Astrocyte of the spinal cord (primary cell): ENCODE measurements at places on chromosomes 6 and 20.

DNA sequence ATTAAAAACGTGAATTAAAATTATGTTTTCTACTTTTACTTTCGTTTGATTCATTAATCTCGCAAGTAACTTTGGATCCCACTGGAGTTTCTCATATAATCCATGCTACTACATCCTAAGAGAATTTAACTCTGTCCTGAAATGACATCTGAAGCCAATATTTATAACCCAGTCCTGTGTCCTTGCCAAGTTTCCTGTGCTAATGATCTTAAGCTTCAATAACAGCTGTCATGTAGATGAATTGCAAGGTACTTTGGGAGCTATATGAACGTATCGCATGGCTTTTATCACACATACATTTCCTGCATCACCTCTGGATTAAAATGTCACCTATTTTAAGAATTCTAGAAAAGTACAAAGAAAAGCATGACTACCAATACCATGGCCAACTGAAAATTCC is 833.8 kb upstream of the CITED2 start:
- DNase-seq: no peak

DNA sequence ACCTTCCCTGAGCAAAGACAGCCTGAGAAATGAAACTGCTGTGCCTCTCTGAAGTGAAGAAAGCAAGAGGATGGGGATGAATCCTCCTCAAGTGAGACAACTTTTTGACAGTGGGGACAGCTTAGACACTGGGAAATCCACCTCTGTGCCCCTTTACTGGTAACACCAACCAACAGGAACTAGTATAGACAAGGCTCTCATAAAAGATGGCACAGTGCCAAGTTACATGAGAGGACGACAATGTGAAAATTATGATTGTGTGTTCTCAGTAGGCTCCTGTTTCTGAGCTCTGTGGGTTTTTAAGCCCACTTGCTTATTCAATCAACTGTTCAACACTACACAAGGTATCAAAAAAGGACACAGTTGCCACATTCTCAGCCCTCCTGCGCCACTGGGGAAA is 41.6 kb upstream of the LYRM2 start:
- DNase-seq: no peak

GRCh38 chr6:40894962-40895799 is 143.8 kb downstream of the UNC5CL start:
- DNase-seq: peak; percentile 39

DNA sequence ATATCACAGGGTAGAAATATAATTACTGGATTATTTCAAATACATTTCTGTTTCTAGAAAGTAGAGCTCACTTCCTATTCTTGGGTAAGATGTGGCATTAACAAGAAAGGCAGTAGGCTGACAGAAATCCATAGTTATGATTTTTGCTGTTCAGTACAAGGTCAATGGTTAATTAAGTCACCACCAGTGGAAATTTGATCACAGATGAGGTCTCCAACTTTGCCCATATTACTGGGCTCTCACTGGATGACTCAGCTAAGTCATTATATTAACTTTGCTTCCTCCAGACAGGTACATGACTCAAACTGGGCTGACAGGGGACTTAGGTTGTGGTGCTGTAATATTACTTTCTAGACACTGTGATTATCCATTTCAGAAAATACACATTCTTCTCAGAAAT is 212.4 kb downstream of the GRIK2 start:
- DNase-seq: peak; percentile 13

- DNase-seq: no peak
Observed at GRCh38 chr6:154202339-154202738, 154.3 kb downstream of the IPCEF1 start.

GRCh38 chr6:4698901-4699659 is 77.1 kb upstream of the CDYL start:
- DNase-seq: peak; percentile 15

- no peak for DNase-seq
Observed at GRCh38 chr20:49284818-49285217, 7.0 kb upstream of the ZNFX1 start.

- peak; percentile 45 for DNase-seq
Observed at GRCh38 chr20:45963059-45964005, 8.7 kb downstream of the ZNF335 start.

DNA sequence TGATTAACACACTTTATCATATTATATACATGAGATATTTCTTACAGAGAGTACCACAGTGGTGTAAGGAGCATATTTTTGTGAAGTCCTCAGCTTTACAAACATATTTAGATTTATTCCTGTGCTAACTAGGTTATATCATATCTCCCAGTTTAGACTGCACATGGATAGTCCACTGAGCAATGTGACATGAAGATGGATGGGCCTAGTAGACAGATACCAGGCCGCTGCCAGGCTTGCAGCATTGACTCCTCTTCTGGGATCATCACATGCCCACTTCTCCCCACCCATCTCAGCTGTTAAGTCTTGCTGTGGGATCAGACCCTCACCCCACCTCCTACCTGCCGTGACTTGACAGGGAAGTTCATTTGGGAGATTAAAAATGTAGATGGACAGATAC is 95.8 kb downstream of the SLX4IP start:
- no peak for DNase-seq

DNA sequence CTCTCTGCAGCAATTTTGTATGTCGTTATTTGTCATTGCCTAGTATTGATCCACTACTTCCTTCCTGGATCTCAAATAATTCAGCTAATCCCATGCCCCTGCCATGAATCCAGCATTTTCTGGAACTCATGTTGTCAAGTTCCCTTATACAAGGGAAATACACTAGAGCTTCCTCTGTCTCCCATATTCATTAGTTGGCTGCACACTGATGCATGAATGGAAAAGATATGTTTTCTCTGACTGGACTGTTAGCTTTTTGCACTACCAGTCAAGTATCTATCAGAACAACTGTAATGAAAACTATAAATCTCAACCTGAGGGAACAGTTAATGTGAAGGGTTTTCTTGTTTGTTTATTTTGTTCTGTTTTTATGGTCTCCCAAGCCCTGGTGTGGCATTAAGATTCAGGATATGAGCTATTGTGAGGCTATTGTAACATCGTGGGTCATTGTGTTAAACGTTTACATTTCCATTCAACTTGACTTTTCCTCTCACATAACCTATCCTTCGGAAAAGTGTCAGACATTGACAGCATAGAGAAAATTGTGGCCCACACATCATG is 102.5 kb upstream of the FAM8A1 start:
- no peak for DNase-seq

GRCh38 chr6:161828355-161828754 is 554.5 kb upstream of the AGPAT4 start:
- DNase-seq: no peak

GRCh38 chr6:137093183-137094069 is 48.7 kb upstream of the IL20RA start:
- no peak for DNase-seq

DNA sequence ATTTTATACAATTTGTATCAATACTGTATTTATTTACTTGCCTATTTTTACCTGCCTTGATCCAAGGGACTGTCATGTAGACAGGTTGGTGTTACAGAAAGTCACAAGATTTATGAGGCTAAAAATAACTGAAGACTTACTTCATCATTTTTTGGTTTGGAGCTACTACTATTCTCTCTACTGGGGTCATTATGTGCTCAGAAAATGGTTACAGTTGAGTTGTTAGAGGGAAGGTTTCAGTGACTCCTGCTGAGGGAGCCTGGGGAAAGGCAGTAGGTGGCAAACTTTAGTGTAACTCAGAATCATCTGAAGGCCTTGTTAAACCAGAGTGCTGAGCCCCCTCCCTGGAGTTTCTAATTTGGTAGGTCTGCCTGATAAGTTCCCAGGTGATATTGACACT is 118.8 kb downstream of the TINAG start:
- no peak for DNase-seq

- peak; percentile 35 for DNase-seq
Observed at GRCh38 chr6:68134796-68135195, 500.3 kb upstream of the ADGRB3 start.

- DNase-seq: no peak
Observed at GRCh38 chr20:59827138-59828056, 106.0 kb downstream of the SYCP2 start.

DNA sequence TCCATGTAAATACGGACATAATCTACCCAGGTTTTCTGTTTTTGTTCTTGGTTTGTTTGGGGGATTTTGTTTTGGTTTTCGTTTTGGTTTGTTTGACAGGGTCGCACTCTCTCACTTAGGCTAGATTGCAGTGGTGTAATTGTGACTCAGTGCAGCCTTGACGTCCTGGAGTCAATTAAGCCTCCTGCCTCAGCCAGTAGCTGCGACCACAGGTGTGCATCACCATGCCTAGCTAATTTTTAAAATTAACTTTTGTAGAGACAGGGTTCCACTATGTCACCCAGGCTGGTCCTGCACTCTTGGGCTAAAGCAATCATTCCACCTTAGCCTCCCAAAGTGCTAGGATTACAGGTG is 37.8 kb upstream of the EYA4 start:
- DNase-seq: no peak

GRCh38 chr6:168576388-168576787 is 135.4 kb downstream of the SMOC2 start:
- DNase-seq: no peak

GRCh38 chr20:63442100-63442493 is 30.4 kb downstream of the KCNQ2 start:
- DNase-seq: no peak

DNA sequence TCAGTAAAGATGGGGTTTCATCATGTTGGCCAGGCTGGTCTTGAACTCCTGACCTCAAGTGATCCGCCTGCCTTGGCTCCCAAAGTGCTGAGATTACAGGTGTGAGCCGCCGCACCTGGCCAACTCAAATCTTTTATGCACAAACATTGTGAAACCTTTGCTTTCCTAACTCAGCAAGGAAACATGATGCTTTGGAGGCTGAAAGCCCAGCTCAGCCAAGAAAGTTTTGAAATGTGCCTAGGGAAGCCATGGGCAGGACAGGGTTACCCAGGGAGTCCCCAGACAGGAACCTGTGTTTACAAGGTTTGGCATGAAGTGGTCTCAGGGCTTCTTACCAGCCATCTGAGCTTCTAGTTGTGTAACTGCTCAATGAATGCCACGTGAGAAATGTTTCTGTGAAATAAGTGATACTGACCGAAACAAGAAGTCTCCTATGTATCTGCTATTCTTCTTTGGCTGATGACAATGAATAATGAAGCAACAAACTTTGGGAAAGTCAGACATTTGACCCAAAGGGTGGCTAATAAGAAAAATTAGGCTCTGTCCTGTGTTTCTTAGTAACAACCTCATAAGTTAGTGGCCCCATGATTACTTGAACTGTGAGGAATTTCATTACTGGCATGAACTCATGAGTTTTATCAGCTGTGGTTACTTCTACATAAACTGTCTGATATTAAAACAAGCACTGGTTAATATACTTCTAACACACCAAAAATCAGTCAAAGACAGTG is 163.5 kb downstream of the KIF6 start:
- DNase-seq: peak; percentile 15

GRCh38 chr20:25125636-25126035 is 43.7 kb upstream of the VSX1 start:
- DNase-seq: no peak

- peak; percentile 78 for DNase-seq
Observed at GRCh38 chr20:62370115-62370806, 3.1 kb upstream of the LAMA5 start.

- DNase-seq: no peak
Observed at GRCh38 chr20:56391596-56392131, 351 bp downstream of the AURKA start.

DNA sequence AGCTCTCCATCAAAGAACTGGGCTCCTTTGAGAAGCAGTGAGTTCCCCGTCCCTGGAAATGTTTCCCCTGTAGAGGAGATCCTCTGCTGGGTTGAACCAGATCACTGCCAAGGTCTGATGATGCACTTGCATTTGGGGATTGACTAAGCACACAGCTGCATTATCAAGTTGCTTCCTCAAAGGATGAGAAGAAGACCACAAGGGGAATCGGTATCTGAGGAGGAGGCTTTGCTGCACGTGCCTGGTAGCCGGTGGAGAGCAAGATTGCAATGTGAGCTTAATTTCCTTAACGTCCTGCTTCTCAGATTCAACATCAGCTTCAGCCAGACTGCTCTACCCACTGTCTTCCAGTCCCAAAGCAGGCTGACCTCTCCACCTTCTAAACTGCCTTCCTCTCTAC is 128.8 kb upstream of the STMND1 start:
- no peak for DNase-seq

- no peak for DNase-seq
Observed at GRCh38 chr20:18513208-18513607, 5.5 kb downstream of the SEC23B start.

GRCh38 chr20:35883778-35884540 is 70.3 kb downstream of the SCAND1 start:
- DNase-seq: peak; percentile 99

DNA sequence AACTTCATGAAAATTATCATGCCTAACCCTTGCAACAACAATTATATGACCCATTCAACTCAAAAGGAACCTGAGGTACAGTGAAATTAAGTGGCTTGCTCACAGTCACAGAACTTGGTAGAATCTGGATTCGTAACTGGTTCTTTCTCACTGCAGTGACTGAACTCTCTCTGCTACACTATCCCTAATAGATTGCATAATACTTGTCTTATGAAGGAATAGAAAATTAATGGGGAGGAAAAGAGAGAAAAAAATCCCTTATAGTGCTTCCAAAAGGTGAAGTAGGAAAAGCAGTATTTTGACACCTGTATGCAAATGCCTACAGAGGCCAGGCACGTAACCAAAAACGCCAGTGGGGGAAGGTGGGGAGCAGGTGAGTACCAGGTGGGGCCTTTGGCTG is 186.6 kb downstream of the LY86 start:
- no peak for DNase-seq

DNA sequence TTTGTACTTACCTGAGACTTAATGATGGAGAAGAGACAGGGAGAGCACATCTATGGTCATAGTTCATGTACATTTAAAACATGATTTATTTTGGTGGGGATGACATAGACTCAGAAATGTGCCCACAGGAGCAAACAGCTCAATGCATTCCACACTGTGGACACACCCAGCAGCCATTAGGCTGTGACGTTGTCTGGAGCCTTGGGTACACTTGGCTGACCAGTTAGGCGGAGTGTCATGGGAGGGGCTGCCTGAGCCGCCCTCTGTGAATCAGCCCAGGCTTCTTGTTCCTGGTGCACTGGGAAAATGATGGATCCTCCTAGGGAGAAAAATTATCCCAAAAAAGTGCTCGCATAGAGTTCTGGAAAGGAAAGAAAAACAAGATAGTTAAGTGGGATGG is 231.0 kb upstream of the GMDS start:
- DNase-seq: no peak

- peak; percentile 44 for DNase-seq
Observed at GRCh38 chr6:153976921-153977693, 61.9 kb upstream of the OPRM1 start.

GRCh38 chr6:104955927-104956730 is 778 bp upstream of the LIN28B start:
- DNase-seq: no peak
